ENCODE measurements at places on chromosomes 3 and 15. TPM values are rescaled to one million over a fixed set of nuclear protein-coding genes. Genes with fewer than 3 reads are reported as not detected.

The CX3CR1 gene
- total RNA-seq, result 0.27 TPM

DNA sequence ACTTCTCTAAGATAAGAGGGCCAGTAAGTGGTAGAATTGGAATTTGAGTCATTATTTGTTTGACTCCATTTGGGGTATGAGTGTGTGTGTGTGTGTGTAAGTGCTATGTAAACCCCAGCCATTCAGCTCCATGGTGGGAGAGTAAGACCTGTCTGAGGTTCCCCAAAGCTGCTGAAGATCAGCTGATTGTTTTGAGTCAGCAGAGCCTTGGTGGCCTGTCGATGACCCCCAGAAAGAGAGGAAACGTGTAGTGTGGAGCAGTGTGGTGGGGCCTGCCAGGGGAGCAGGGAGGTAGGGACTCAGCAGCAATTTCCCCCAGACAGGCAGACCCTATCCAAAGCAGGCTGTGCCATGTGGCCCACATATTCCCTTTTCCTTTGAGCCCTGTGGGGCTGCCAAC lies 5.3 kb downstream of the DVL3 start:
- DNase-seq, result no peak

GRCh38 chr3:150775001-150775599 lies 12.1 kb upstream of the SIAH2 start:
- DNase-seq, result no peak

The SLCO2A1 gene
- not detected for total RNA-seq

- DNase-seq, result no peak
Measured at GRCh38 chr3:46433841-46434240, 26.8 kb downstream of the CCRL2 start.

The ARGFX gene
- not detected for total RNA-seq

GRCh38 chr15:63551400-63551799 lies 45.8 kb upstream of the FBXL22 start:
- no peak for DNase-seq

DNA sequence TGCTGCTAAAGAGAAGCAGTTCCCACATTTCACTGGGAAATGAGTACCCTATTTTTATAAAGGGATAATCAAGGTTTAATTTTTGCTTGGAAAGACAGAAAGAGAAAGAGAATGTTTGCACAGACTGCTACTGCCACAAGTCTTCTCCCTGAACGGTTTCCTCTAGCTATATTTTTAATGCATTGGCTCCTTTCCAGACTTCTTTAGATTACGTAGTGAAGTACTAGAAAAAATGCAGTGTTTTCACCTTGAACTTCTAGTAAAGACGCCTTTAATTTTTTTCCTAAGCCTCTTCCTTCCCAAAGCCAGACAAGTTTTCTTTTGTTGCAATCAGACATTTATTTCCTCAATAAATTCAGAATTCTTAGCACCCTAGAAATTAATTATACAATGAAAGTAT lies 248.3 kb upstream of the CCDC54 start:
- DNase-seq, result no peak

DNA sequence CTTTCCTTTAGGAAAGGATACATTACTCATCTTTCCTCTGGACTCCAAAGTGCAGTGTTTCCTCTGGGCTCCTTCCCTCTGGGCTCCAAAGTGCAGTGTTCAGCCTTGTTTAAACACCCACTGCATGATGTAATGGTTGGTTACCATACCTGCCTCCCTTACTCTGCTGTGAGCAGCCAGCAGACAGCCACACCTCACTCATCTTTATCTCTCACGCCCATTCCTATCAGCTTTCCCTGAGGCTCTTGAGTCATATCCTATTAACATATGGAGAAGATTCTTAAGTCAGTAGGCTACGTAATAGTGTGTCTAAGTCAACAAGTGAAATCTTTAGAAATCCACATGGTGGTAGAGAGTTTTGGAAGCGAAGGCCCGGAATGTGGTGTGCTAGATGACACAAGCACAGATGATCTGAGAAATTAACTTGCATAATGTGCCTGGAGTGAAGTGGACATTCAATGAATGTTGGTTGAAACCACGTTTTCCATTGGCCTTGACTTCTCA lies 97.2 kb upstream of the CTNNB1 start:
- no peak for DNase-seq

DNA sequence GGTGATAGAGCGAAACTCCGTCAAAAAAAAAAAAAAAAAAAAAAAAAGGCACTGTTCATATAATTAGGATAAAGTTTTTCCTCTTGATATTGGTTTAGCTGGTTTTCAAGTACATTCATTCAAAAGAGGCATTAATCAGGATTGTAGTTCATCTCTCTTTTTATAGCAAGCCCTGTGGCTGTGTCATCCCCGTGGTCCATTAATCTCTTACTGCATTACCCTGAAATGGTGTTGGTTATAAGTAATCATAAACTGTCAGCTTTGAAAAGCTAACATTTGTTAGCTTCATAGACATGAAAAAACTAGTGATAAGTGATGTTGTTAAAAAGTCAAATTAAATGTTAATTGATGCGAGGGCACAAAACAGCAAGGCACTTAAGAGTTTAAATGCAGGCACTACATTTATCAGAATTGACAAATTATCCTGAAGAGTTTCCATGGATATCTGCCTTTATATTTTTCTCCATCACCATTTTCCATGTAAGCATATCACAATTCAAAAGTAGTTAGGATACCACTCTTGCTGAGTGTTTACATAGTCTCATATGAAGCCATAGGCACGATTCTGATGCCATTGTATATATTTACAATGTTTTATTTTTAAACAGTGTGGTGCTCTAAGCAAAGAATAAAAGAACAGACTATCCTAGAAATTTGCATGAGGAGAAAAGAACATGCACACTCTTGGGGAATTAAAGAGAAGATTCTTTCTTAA lies 193.1 kb downstream of the OTOL1 start:
- no peak for DNase-seq

The EPHB1 gene
- total RNA-seq, result 0.49 TPM

The CSTA gene
- total RNA-seq, result 1.2 TPM

- no peak for DNase-seq
Measured at GRCh38 chr3:166367947-166368533, 530.8 kb upstream of the BCHE start.

- DNase-seq, result no peak
Measured at GRCh38 chr15:34760909-34761308, 6.1 kb upstream of the GJD2 start.

The SLC35A5 gene
- total RNA-seq, result 7.3 TPM

- DNase-seq, result no peak
Measured at GRCh38 chr3:192409838-192410683, 317.3 kb downstream of the FGF12 start.

- DNase-seq, result no peak
Measured at GRCh38 chr3:62708638-62709373, 166.4 kb downstream of the CADPS start.

- peak; percentile 64 for DNase-seq
Measured at GRCh38 chr3:188948997-188949389, 222.8 kb upstream of the TPRG1 start.

DNA sequence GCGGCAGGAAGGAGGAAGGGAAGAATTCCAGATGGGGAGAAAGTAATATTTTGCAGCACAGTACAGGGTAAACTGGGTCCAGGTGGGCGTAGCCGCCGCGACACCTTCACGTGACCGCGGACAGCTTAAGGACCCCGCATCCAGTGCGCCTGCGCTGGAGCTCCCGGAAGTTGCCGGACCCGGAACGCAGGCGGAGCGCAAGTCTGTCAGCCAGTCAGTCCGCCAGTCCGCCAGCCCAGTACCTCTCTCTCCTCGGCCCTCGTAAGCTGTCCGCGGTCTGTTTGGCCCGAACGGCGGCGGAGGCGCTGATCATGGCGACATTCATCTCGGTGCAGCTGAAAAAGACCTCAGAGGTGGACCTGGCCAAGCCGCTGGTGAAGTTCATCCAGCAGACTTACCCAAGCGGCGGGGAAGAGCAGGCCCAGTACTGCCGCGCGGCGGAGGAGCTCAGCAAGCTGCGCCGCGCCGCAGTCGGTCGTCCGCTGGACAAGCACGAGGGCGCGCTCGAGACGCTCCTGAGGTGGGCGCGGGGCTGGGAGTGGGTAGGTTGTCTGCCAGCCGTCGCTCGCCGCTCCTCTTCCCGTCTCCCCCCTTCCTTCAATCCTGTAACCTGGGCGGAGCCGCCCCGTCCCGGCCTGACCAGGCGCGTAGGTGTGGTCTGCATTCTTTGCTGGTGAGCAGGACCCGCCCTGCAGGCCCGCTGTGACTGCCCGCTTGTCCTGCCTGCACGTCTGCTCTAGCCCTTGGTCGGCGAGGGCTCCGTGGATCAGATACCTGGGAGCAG lies at the start of gene PDCD6IP:
PDCD6IP (plus strand) TSS at position 213 of the 784 bp plus-strand sequence; CDS start at position 312, 99 bp downstream.
- peak; percentile 77 for DNase-seq

DNA sequence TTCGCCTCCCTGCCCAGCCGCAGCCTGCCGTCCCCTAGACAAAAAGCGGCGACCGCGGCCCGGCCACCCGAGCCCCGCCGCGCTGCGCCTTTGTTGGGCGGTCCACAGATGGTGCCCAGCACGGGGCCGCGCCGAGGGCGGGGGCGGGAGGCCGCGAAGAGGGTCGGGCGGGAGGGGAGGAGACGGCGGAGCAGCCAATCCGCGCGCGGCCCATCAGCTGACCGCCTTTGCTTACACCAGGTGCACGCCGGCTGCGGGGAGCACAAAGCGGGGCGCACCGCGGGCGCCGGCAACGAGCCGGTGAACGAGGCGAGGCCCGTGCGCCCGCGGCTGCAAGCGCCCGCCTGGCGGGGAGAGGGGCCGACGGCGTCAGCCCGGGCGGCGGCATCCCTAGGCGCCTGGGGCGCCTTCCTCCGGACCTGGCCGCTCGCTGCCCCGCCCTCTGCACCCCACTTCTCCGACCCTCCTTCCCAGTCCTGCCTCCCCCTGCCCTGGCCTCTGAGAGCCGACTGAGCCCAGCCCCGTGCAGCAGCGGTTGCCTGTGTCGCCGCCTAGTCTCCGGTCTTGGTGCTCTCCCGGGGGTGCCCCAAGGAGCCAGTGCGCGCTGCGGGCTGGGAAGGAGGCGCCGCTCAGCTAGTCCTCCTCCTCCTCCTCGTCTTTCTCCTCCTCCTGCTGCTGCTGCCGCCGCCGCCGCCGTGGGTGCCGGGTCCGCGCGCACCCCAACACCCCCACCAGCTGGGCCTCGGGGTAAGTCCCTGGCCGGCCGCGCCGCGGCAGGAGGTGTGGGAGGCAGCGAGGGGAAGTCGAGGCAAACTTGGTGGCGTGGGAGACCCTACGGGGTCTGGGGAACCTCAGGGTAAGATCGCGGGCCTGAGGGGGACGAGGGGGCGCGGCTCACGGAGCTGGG lies at the start of gene LRRN1:
LRRN1 (plus strand) TSS at position 259 of the 907 bp plus-strand sequence. CDS start 45,211 bp downstream, outside the sequence.
- peak; percentile 41 for DNase-seq

- no peak for DNase-seq
Measured at GRCh38 chr3:175304404-175304803, 445.3 kb downstream of the NAALADL2 start.

DNA sequence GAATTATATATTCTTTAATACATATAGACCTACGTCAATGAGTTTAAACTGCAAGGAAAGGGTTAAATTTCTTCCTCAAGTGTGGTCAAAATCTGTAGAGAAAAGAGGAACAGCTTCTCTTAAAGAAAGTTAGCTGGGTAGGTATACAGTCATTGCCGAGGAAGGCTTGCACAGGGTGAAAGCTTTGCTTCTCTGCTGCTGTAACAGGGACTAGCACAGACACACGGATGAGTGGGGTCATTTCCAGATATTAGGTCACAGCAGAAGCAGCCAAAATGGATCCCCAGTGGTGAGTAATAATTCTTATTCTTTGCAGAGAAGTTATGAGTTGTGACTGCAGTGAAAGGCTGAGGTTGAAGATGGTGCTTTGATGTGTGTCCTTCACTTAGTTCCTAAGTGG lies at the start of gene CD86:
CD86 (plus strand) TSS at position 148 of the 400 bp plus-strand sequence; CDS start at position 276, 128 bp downstream.
- no peak for DNase-seq

DNA sequence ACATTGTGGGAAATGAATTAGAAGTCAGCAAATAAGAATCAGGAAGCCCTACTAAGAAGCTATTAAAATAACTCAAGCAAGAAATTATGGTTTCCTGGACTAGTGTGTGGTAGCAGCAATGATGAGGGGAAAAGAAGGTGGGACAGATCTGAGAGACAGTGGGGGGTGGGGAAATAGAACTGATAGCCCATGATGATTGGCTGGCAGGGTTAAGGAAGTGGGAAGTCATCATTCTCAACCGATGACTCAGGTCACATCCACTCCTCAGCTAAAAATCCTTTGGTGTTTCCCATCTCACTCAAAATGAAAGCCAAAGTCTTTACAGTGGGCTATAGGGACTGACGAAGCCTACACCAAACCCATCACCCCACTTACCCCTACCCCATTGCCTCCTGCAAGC lies 153.9 kb upstream of the ARHGEF26 start:
- DNase-seq, result no peak

DNA sequence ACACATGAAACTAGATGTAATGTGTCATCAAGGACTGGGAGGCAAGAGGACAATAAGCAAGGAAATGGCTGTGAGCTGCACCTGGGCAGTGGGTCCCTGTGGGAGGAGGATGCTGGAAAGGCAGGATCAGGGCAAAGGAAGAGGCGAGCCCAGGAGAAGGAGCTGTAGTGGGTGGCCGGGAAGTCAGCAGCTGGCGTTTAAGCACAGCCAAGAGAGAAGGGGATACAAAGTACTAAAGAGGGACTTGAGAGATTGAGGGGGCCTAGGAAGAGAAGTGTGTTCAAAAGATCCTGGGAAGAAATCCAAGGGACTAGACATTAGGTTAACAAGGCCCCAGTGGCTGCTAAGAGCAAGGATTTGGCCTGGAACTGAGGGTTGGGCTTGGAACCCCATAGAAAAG lies 188.5 kb upstream of the SLC24A5 start:
- DNase-seq, result no peak

DNA sequence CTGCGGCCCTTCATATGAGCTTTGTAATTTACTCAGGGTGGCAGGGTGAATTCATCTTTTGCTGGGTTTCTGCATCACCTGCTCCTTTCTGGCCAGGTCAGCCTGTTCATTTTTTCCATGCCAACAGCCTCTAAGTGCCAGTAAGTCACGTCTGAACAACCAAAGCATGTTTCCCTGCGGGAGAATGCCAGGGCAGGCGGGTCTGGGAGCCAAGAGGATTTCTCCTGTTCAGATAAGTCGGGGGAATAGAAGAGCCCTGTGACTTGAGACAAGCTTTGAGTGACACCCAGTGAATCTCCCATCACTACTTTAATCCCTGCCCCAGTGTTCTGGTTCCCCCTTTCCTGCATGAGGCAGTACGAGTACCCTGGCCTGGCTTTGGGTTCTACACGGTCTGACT lies 153.1 kb downstream of the PGPEP1L start:
- no peak for DNase-seq

- no peak for DNase-seq
Measured at GRCh38 chr3:162641907-162642306, 1145.3 kb downstream of the OTOL1 start.

The ISL2 gene
- total RNA-seq, result not detected

- DNase-seq, result no peak
Measured at GRCh38 chr3:195025884-195026200, 245.1 kb downstream of the XXYLT1 start.

DNA sequence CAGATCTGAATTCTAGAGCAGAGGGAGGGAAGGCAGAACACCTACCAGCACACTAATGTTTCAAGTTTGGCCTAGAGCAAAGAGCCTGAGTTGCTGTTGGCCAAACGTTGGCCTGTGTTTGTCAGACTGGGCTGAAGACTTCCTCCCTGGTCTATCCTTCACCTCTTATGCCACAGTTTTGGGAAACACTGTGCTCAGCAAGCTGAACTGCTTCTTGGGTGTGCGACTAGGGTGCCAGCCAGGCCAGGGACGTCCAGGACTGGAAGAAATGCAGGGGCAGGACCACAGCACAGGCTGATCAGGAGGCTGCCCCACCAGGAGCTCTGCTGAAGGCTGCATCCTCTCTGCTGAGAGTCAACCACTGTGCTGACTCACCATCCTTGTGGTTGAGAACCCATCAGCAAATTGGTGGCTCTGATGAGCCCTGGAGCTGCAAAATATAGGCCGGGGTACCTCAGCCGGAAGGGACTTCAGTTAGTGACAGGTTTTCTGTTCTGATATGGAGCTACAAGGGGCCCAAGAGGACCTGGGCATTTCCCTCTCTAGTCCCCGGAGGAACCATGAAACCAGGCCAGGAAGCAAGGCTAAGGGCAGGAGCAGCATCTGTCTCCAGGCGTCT lies 131.6 kb upstream of the RASGRP1 start:
- peak; percentile 56 for DNase-seq

The NR1I2 gene
- 0.25 TPM for total RNA-seq

All from CD4-positive, alpha-beta T cell (primary cell).